ENCODE measurements at places on chromosomes 1 and 21.

- DNase-seq = no peak
Measured at GRCh38 chr1:68384321-68384813, 65.4 kb downstream of the RPE65 start.

GRCh38 chr1:40017951-40018575 is 22.5 kb upstream of the CAP1 start:
- DNase-seq = no peak

GRCh38 chr1:83029050-83029449 is 969.9 kb downstream of the TTLL7 start:
- DNase-seq = no peak

DNA sequence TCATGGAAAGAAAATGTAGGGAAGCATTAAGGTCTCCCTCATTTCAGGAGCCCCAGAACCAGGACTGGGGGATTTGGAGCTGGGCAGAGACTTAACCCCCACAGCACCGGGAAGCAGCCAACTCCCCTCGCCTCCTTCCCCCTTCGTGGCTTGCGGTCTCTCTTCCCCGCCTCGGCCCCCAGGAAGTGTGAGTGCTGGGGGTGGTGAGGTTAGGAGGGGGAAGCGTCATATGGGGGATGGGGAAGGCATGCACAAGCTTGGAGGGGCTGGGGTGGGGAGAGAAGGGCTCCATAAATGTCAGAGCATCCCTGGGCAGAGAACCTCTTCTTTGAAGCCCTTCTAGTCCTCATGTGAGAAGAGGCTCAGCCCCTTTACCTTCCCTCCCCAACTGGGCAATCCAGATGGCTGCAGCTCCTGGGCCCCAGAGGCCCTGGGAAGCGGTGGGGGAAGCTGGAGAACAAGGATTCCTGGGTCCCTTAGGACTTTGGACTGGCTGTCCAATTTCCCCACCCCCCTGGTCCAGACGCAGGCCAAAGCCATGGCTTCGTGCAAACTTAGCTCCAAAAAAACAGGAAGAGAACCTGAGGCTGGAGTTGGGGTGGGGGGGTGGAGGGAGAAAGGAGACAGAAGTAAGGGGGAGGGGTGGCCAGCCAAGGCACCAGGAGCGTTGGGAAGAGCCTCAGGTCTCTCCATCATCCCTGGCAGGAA is 7.8 kb downstream of the ZBTB7B start:
- DNase-seq = no peak

DNA sequence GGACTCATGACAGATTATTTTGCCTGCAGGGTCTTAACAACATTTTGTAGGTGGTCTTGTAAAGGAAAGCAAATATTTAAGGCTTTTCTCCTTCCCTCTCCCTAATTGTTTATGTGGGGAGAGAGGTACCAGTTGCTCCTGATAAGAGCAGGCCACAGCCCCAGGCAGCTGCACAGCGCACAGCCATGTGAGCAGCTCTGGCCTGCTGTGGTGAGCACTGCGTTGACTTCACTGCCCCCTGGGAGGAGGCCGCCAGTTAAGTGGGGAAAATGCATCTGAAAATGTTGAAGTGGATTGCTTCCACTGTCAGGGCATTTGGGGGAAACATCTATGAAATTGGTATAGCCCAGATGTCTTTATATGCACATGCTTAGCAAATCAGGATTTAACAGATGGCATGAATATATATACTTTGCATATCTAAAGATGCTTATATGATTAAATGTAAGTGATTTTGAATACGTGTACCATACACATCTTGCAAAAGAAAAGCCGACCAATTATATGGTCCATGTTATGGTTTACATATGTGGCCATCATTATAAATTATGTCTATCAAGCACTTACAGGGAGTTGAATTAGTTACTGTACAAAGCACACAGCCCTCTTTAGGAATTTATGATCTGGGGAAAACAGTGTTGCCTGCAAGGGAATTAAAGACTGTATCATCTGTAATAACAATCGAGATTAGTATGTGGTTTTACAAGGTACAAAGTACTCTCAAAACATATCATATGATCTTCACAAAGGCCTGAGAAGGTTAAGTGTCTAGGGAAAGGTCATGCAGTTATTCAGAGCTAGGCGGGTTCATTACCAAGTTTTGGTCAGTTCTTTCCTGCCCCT is 132.1 kb downstream of the RHOU start:
- DNase-seq = no peak

GRCh38 chr1:187229496-187229895 is 400.7 kb downstream of the PLA2G4A start:
- DNase-seq = no peak

GRCh38 chr1:34315974-34316373 is 139.3 kb downstream of the C1orf94 start:
- DNase-seq = no peak

GRCh38 chr1:45879885-45880598 is 76.6 kb downstream of the MAST2 start:
- DNase-seq = no peak

- peak; percentile 57 for DNase-seq
Measured at GRCh38 chr1:210360852-210361477, 32.3 kb downstream of the HHAT start.

- DNase-seq = no peak
Measured at GRCh38 chr1:64042331-64043100, 160.9 kb upstream of the UBE2U start.

DNA sequence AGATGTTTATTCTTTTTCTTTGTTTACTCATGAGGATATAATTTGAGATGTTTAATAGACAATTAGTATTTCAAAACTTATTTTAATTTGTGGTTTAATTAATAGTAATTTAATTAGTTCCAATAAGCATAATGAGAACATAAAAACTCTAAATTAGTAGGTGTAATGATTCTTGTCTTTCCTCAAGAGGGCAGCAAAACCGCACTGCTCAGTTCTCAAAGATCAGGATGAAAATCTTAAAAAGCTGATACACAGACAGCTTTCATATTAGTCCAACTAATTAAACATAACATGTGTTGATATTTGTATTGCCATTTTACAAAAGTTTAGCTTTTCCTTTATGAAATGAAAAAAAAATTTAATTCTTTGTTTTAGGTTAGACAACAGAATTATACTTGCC is 106.7 kb upstream of the C21orf91 start:
- DNase-seq = no peak

DNA sequence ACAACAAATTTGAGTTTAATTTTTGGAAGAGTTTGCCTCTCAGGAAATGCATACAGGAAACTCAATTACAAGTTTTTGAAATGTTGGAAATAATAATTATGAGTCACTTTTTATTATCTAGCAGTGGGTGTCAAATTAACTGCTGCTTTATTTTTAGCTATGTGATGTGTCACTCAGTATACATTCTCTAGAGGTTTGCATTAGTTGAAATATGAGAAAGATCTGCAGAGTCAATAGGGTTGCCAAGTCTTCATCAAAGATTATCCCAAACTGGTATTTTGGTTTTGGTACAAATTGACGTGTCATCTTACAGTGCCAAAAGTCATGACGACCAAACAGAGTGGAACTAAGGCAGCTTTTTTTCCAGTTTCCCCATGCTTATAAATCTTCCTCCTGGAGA is 54.3 kb upstream of the DIPK1A start:
- DNase-seq = no peak

All from GM13976 (cell line).